ENCODE measurements at places on chromosomes 6 and 20.

DNA sequence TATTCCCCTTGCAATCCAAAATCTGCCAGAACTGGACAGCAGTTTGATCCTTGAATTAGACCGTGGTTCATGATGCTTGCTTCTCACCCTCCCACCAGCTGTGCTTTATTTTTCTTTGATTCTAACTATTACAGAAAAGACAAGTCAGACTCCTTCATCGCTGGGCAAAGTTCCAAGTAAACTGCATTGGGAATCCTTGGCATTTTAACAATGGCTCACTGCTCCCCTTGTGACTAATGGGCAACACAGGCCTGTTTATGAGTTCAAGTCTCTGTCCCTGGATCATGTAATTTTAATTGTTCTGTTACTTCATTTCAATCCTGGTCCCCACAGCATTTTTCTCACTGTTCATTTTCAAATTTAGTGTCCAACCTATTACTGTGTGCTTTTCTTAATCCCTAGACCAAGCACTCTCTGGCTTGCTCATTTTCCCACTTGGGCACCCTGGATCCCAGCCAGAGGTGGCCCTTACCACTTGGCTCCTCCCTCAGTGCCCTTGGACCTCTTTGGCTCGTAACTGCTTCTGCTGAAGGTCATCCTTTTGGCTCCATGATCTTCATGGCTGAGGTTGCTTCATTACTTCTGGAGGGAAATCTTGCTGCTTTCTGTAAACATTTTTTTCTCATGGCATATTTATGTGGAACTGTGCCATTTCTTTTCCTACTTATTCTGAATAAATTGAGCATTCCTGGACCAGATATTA, 32.8 kb downstream of the PSMB9 start:
- no peak for DNase-seq

GRCh38 chr6:41697861-41698781, 37.3 kb downstream of the TFEB start:
- DNase-seq = no peak

DNA sequence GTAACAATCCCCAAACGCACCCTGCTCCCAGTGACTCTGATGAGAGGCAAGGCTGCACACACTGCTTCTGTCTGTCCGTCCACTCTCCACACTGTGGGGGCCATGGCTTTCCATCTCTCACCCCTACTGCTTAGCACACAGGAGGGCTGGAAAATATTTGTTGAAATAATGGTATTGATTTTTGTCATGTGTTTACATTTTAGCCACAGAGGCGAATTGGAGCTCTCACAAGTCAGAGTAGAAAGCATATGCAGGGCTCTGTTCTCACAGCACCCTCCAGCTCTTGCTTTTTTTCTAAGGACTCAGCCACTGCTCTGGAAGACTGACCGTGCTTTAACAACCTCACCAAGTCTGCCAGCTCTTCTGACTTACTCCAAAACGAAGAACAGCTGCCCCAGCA, 273.8 kb downstream of the GMDS start:
- no peak for DNase-seq

DNA sequence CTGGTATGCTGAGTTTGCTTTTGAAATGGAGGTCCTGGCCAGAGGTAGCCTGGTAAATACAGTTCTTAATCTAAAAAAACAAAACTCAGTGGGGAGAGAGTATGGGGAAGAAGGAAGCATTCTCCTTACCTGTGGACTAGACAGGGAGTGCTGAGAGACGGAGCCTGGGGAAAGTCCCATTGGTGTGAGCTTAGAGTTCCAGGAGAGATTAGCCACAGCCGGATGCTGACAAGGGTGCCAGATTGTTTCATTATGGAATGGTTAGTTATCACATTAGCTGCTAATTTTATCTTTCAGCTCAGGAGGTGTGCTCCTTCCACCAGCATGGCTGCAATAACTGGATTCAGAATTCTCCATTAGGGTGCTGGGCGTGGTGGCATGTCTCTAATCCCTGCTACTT, 75.9 kb downstream of the RREB1 start:
- DNase-seq = no peak

GRCh38 chr6:99745651-99746050, 139.0 kb downstream of the PRDM13 start:
- DNase-seq = no peak

- no peak for DNase-seq
These were observed 24.1 kb downstream of the ENPP1 start for GRCh38 chr6:131831886-131832285.

DNA sequence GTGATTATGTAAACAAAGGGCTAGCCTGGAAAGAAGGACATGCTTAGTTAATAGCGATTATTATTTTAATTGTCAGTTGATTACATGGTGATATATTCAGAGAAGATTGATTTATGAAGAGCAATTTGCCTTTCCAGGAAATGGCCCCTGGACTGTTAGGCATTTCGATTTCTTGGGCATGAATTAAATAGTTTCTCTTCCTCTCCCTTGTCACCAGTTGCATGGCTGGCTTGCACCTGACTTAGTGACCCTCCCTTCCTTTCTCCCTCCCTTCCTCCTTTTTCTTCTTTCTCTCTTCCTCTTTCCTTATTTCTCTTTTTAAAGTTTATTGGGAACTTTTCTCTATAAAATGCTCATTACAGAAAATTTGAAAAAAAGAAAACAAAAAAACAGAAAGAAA, 235.4 kb downstream of the CDC5L start:
- DNase-seq = no peak

DNA sequence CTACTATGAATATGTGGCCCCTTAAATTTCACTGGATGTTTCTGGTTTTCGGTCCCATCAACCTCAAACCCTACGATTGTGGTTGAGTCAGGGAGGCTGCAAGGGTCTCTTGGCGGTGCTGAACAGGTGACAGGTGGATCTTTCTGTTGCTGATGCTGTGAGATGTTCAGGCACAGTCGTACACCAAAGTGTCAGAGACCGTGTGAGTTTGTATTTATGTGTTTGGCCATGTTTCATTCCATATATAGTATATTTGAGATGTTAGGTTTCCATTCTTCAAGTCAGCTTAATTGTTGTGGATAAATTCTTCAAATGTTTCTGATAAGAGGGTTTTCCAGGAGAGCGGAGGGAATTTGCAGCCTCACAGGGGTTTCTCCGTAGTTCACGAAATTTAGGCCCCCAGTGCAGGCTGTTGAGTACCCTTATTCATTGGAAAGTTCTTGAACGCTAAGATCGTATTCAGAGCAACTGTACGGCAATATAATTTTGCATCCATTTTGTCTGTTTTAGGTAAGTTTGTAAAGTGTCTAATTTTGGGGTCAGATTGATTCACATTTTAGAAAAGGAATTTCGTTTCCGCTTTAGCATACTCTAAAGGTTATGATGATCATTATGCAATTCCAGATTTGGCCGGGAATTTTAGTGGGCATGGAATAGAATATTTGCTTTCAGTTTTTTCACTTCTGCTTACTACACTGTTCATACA, 1.2 kb downstream of the TAB2 start:
- no peak for DNase-seq

DNA sequence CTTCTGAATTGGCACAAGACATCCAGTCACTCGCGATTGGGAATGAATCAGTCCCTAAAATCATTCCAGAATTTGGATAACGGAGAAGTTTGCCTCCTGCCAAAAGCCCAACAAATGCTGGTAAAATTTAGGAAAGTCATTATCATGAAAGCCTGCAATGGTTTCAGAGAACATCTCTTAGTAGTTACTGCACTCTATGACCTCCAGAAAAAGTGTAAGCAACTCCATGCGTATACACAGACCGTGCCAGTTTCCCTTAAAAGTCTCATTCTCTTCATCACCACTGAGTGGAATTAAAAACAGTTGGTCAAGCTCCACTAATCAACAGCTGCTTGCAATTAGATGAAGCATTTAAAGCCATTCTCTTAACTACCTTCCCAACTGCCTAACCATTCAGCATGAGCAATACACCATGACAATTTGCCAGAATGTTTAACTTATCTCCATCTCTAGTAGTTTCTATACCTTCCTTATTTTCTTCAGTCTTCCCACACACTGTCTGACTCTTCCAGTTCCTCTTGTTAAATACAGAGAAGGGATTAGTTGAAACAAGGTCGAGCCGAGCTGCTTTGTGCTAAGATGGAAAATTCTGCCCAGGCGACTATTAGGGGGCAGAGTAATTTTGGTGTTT, 183.6 kb upstream of the PRDM1 start:
- DNase-seq = no peak

DNA sequence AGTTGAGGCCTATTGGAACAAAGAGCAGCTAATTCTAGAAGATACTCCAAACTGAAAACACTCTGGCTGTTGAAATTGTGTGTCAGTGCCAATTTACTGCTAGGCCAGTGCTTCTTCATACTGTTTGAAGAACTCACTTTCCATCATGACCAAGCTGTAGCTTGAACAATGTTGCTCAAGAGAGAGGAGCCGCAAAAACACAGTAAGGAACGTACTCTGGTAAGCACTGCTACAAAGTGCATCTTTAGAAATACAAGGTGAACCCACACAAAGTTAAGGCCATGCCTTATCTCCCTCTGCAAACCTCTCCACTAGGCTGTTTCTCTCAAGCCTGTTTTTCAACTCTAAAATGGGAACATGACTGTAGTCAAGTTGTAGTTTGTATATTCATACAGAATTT, 74.5 kb upstream of the TULP1 start:
- no peak for DNase-seq

Measured in NCI-H2227 treated with DMSO at 0.1 percent for 48 hours (cell line).